Kidney (tissue), 22 donors: ENCODE measurements at places on chromosomes 16 and 17.

GRCh38 chr17:8059131-8059530 lies 20.3 kb downstream of the ALOX15B start:
- DNase-seq = no peak

DNA sequence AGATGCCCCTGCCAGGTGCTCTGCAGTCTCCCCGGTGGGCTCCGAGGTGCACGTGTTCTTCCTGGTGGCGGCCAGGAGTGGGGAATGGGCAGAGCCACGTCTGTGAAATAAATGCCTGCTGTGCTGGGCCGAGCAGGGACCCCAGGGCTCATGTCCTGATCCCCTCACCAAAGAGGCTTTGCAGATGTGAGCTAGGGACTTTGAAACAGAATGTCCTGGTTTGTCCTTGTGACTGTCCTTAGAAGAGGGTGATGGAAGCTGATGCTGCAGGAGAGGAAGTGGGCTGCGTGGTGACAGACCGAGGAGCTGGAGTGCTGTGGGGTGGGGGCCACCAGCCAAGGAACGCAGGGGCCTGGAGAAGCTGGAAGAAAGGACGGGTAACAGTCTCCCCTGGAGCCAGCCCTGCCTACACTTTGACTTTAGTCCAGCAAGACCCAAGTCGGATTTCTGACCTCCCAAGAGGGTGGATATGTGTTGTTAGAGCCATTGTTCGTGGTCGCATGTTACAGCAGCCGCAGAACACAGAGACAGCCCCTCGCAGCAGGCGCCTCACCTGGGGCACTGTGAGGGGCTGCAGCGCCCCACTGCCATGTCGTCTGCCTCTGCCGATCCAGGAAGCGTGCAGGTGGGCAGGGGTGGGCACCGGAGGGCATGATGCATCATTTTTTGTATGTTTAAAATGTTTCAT lies 217.9 kb upstream of the CIBAR2 start:
- DNase-seq = no peak

DNA sequence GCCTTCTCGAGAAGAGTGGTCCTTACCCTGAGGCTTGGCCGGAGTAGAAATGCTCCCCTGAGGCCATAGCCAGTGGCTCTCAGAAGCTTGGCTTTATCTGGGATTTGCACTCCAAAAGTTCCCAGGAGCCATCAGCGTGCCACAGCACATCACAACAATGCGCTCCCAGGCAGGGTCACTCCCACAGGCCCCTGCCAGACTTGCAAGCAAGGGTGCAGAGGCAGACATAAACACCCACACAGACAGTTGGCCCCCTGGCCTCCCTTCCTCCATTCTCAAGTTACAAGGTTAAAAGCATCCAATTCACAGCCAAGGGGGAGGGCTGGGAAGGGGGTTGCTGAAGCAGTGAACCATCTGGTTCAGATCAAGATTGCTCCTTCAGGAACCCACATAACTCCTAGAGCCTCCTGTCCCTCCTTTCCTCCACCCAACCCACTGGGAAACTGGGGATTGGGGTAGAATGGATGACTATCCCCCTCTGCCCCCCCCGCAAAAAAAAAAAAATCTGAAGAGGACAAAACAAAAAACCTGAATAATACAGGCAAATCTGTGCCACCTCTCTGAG lies 1.8 kb downstream of the ST3GAL2 start:
- DNase-seq = peak; percentile 96

- DNase-seq = no peak
These were observed 28.3 kb upstream of the APPBP2 start for GRCh38 chr17:60554377-60554788.

- DNase-seq = no peak
These were observed 5.0 kb downstream of the ARMC7 start for GRCh38 chr17:75114552-75115314.

DNA sequence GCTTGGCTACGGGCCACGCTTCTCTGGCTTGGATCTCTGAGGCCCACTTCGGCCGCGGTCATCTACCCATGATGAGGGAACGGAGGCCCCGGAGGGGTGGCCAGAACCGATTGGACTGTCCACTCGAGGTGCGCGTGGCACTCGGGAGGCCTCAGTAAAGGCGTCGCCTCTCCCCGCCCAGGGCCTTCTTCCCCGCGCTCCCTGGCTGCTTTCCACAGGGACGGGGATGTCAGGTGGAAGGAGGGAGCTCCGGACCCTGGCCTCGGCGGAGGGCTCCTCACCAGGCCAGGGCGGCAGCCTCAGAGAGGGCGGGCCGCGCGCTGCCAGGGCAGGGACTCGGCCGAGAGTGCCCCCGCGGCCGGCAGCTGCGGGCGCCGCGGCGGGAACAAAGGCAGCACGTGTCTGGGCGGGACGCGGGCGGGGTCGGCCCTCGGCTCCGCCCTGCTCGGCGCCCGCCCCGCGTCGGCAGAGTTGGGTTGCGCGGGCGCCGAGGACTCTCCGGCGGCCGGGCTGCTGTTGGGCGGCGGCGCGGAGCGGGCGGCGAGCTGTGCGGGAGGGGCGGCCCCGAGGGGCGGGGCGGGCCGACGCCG lies 587 bp upstream of the CDK5R1 start:
- DNase-seq = peak; percentile 88

DNA sequence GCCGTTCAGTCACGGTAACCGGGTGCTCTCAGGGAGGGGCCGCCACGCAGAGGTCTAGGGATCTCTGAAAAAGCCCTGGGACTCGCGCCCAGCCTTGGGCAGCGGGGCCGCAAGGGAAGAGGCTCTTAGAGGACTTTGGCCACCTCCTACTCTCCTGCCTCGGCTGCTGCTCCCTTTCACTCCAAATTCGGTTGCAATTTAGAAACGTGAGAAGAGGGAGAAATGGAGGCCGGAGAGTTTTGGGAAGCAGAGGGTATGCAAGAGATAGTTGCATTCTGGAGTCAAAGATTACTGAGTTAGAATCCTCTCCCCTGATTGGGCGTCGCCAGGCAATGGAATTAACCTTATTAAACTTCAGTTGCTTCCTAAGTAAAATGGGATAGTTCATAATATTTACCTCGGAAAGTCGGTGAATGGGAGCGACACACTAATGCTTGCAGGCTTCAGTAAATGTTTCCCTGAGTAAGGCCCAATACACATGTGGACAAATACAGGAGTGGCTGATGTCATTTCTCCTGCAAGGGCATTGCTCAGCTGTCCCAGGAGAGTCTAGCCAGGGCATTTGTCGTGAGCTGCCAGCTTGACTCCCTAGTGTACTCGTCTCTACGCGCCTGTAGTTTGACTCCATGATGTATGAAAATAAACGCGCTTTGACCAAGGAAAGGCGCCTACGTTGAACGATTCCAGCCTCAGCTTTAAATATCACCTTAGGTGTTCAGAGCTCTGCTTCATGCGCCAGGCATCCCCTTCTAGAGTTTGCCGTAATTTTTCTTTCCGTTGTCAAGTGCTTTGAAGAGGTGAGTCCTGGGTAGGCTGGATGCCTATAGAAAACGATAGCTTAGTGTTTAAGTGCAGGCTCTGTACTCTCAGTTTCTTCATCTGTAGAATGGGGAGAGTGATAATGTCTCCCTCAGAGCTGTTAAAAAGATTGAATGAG lies 667 bp downstream of the OGFOD1 start:
- DNase-seq = no peak

- no peak for DNase-seq
These were observed 73.3 kb downstream of the XYLT1 start for GRCh38 chr16:17397499-17397891.
